Myocyte (in vitro differentiated cells): ENCODE measurements at places on chromosomes 13 and 19. TPM values are rescaled to one million over a fixed set of nuclear protein-coding genes. Genes with fewer than 3 reads are reported as not detected.

DNA sequence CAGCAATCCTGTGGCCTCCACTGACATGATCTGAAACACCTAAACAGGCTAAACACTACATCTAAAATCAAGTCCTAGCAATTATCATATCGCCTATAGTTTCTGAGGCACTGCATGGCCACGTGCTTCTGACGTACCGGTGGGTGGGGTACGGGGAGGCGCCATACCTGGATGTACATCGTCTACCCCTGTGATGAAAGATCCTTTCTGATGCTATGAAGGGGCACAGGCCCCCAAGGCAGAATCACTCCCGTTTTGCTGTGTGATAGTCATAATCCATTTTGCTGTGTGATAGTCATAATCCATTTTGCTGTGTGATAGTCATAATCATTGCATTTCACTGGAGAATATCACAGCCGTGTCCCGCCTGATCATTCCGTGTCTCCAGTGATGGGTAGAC lies 118.7 kb upstream of the SOX1 start:
- DNase-seq: no peak

GRCh38 chr13:69928262-69928661 lies 179.4 kb upstream of the ATXN8OS start:
- DNase-seq: no peak

DNA sequence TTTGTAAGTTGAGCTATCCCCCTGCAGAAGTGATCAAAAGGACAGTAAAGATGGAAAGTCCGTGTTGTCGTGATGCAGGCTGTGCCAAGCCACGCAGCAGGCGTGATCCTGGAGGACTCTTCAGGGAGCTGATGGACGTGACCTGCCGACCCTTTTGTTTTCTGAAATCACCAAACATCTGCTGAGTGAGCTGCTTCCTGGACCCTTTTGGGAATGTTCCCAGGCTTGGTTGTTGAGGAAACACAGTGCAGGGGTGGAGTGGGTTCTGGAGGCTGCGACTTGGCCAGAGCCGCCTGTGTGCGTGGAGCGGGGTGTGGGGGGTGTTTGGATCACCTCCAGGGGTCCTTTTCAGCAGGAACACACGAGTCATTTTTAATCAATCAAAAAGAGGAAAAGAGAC lies 15.4 kb upstream of the CPAMD8 start:
- DNase-seq: peak; percentile 34

DNA sequence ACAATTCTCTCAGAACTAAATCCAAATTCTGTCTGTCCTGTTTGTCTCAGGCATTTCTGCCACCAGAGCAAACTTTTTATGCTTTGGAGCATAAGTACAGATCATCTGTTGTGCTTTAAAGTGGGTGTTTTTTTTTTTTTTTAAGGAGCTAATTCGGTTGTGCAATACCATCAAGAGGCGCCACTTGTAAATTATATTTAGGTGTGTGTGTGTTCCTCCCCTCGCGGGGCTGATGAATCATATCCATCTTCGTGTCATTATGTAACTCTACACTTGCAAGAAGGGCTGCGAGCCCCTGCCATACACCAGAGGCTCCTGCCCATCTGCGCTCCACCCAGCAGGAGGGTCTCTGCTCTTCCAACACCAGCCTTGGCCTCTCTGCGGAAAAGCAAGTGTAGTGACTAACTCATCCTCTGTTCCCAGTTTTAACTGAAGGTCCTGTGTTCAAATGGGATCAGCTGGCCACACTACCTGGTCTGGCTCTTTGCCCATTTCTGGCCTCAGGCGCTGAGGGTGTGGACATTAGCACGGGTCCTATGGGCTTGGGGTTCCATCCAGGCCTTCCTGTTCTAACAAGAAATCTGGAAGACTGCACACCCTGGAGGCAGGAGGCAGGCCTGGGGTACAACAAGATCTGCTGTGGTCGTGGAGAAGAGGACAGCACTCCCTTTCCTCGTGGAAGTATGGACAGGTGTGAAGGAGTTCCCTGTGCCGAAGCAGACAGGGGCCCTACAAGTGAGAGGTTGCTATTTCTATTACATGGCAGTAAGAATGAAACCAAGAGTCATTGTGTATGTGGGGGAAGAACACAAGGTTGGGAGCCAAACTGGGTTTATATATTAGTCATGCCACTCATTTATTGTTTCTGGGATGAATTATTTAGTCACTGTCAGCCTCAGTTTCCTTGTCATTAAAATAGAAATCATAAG lies 96.1 kb upstream of the MBNL2 start:
- peak; percentile 80 for DNase-seq

The ZNF578 gene
- total RNA-seq: 2.2 and 4.7 TPM in 2 replicates
